ENCODE measurements at places on chromosomes 11 and 22.
A peak's percentile ranks its signal among the peaks of the same experiment; 100 is the strongest.

DNA sequence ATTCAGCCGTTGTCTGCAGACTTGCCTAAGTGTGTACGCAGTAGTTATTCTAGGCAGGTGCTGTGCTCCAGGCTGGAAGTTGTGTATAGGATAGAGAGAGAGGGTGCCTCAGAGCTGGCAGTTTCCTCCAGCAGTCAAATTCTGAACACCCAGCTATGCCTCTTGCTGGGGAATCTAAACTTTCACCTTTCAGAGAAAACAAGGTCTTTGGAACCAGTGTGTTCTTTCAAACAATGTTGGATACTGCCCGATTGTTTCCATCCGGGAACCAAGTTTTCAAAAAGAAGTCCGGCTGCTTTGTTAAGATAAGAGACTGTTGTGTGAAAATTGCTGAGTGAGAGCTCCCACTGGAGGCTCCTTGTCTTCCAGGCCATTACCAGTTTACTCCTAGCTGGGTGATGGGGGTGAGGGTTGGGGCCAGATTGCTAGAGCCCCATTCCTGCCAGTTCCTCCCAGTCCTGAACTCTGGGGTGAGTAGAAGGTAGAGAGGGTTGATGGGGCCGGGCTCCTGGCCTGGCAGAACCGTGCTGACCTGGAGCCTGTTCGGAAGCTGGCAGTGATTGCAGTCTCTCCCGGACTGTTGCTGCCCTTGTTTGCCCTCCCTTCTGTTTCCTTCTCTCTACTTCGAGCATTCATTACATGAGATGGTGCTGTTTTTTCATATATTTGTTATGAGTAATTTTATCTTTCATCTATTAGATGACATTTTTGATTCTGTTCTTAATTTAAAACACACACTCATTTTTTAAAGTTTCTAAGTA is 150.2 kb downstream of the TEAD1 start:
- no peak for DNase-seq

DNA sequence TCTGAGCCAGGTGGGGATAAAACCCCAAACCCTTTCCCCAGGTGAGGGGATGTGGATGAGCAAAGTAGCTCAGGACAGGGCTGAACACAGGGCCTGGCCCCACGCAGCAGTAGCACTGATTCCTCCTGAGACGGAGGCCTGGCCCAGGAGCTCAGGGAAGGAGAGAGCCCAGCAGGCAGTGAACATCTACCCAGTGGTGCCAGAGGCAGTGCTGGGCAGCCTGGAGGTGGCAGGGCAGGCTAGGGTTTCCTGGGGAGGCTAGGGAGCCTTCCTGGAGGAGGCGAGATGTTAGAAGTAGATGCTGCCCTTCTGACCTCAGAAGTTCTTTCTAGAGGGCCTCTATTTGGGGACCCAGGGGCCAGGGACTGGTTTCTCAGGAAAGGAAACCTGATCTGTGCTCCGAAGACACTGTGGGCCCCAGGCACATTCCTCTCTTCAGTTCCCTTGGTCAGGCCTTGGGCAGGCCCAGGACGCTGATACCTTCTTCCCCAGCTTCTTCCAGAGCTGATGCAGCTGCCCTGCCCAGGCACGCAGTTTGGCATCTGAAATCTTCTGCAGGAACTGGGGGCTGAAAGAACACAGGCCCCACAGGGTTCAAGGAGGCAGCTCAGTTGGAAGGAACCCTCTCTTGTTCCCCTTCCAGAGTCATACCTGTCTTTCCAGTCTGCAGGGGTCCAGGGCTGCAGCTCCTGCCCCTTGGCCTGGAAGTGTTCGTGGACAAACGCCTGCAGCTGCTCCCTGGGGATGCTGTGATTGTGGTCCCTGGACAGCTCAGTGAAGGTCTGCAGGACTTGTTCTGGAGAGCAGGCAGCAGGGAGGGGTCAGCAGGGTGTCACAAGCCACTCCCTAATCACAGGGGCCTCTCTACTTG is 16.8 kb downstream of the TREH start:
- DNase-seq, result no peak

- DNase-seq, result no peak
Observed at GRCh38 chr11:130476922-130477491, 28.6 kb downstream of the ADAMTS15 start.

DNA sequence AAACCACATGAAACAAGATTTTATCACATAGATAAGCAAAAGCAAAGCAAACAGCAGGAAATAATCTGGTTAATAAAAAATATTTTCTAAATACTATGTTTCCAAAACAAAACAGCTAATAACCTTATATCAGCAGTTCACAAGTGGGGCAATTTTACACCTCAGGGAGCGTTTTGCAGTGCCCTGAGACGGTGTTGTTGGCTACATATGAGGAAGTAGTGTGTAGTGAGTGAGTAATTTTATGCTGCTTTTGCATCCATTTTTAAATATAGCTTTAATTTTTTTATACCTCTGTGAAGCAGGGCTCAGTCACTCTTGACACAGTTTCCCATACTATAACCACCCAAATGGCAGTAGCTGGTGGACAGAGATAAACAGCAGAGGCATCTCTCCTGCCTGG is 438.5 kb upstream of the B3GAT1 start:
- DNase-seq, result no peak

- no peak for DNase-seq
Observed at GRCh38 chr11:61280883-61281580, 14.1 kb downstream of the VWCE start.

- peak; percentile 36 for DNase-seq
Observed at GRCh38 chr11:20609727-20610707, 10.6 kb downstream of the SLC6A5 start.

DNA sequence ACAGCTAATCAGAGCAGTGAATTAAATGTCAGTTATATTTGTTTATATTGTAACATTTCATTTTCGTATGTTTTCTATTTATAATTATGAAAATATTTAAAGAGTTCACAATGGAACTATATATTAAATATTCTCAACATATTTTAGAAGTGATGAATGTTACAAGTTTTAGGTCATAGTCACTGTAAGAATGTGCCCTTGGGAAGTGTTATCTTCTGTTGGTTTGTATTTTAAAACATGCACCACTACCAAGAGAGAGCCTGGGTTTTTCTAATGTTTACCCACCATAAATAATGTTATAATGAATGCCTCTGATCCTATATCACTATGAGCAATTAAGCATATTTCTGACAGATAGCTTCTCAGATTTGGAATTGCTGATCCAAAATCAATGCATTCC is 171.0 kb downstream of the BCR start:
- DNase-seq, result no peak

- DNase-seq, result no peak
Observed at GRCh38 chr22:22856364-22856763, 31.3 kb upstream of the IGLL5 start.

DNA sequence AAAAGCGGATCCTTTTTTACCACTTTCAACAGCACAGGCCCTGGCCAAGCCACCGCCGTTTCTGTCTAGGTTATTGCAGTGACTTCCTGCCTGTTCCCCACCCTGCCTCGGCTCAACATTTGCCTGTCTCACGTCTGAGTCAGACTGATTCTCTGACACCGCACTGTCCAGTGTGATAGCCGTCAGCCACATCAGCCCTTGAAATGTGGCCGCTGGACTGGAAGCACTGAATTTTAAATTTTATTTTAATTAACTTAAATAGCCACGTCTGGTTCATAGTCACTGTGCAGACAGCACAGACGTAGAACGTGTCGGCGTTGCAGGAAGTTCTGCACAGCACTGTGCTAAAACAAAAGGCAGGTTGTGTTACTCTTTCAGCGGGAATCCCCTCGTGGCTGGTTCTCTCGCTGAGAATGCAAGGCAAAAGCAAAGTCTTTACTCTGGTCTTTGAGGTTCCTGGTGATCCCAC is 56.3 kb upstream of the ADSL start:
- DNase-seq, result peak; percentile 48

DNA sequence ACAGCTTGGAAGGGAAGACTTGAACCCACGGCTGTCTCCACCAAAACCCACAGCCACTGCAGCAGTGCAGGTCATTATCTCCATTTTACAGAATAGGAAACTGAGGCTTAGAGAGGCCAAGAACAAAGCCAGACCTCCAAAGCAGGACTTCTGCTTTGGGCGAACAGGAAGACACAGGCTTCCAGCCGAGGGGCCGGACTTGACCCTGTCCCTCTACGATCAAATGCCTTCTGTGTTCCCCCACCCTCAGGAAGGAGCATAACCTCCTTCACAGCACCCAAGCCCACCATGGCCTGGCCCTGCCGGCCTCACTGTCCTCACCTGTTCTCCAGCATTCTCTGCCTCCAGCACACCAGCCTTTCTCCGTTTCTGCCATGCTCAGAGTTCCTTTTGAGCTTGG is 15.8 kb downstream of the IGLL1 start:
- no peak for DNase-seq

DNA sequence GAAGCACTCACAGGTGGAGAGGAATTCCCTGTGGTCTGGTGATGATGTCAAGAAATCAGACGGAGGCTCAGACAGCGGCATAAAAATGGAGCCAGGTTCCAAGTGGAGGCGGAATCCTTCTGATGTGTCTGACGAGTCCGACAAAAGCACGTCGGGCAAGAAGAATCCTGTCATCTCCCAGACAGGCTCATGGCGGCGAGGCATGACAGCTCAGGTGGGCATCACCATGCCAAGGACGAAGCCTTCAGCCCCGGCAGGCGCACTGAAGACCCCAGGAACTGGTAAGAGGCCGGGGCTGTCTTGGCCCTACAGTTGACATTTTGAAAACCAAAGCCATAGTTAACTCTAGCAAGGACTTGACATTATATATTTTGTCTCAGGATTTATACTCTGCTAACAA is 116.3 kb downstream of the DBX1 start:
- DNase-seq, result no peak

DNA sequence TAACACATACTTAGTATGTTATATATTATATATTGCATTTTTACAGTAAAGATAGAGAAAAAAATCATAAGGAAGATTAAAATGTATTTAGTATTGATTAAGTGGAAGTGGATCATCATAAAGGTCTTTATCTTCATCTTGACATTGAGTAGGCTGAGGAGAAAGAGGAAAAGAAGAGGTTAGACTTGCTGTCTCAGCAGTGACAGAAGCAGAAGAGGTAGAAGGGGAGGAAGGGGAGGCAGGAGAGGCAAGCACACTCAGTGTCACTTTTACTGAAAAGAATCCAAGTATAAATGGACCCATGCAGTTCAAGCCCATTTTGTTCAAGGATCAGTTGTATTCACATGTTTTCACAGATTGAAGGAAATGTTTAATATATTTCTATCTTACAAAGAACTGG is 69.7 kb downstream of the GAB2 start:
- DNase-seq, result no peak

DNA sequence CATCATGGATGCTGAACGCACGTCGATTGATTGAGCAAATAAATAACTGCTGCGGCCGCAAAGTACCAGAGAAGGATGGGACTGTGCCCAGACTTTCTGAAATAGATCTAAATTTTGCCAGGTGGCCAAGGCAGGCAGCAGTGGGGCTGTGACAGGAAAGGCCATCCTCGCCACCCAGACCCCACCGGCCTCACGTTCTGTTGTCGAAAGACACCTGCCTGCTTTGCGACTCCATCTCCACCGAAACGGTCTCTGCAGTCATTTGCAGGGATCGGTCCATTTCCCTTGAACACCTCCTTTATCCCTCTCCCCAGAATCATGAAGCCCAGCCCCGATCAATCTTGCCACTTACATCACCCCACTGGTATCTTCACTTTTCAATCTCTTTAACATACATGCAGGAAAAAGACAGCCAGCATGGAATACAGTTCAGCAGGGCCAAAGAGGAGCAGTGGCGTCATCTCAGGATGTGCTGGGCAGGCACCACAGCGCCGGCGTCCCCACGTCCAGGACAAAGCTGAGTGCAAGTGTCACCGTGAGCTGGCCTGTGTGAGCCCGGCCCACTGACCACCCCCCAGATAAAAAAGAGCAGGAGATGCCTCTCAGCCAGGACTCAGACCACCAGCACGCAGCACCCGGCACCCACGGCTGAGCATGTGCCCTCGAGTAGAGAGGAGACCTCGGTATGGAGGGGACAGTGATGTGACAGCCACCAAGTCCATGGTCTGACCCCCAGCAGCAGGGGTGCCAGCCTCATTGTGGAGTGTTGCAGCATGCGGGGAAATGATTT is 610.3 kb downstream of the TBC1D22A start:
- DNase-seq, result no peak

All from stimulated activated CD4-positive, alpha-beta T cell treated with anti-CD3 and anti-CD28 coated beads, Interleukin-12 subunit alpha, Interleukin-12 subunit beta, amount 100 ng/mL, for 24 hours (primary cell).